Stimulated activated CD4-positive, alpha-beta T cell treated with anti-CD3 and anti-CD28 coated beads, Interleukin-4, amount 100 ng/mL, for 48 hours (primary cell): ENCODE measurements at places on chromosomes 7 and 10.

- no peak for DNase-seq
Measured at GRCh38 chr7:128148676-128149075, 92.4 kb upstream of the LEP start.

DNA sequence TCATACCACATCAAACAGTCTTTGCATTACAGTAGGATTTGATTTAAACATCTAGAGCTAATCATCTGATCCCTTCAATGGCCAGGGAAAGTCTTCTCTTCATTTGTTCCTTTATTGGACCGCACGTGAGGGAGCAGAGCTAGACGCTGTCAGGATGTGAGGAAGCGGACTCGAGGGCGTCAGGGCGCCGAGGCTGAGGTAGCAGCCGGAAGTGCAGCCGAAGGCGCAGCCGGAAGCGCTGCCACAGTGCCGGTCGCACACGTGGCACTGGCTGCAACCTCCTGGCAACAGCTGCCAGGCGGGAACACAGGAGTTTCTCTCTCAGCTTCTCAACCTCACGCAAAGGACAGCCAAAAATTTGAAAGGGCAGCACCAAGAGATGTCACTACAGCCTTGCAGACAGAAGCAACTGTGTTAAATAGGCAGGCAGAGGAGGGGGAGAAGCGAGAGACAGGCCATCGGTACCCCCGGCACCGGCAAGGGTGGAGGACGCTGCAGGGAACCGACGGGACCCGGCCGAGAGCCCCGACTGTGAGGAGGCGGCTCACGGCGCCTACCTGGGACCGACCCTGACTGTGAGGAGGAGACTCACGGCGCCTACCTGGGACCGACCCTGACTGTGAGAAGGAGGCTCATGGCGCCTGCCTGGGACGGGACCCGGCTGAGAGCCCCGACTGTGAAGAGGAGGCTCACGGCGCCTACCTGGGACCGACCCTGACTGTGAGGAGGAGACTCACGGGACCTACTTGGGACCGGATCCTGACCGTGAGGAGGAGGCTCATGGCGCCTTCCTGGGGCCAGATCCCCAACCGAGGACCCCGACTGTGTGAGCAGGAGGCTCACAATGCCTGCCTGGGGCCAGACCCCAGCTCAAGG lies 32.3 kb downstream of the VIPR2 start:
- no peak for DNase-seq

DNA sequence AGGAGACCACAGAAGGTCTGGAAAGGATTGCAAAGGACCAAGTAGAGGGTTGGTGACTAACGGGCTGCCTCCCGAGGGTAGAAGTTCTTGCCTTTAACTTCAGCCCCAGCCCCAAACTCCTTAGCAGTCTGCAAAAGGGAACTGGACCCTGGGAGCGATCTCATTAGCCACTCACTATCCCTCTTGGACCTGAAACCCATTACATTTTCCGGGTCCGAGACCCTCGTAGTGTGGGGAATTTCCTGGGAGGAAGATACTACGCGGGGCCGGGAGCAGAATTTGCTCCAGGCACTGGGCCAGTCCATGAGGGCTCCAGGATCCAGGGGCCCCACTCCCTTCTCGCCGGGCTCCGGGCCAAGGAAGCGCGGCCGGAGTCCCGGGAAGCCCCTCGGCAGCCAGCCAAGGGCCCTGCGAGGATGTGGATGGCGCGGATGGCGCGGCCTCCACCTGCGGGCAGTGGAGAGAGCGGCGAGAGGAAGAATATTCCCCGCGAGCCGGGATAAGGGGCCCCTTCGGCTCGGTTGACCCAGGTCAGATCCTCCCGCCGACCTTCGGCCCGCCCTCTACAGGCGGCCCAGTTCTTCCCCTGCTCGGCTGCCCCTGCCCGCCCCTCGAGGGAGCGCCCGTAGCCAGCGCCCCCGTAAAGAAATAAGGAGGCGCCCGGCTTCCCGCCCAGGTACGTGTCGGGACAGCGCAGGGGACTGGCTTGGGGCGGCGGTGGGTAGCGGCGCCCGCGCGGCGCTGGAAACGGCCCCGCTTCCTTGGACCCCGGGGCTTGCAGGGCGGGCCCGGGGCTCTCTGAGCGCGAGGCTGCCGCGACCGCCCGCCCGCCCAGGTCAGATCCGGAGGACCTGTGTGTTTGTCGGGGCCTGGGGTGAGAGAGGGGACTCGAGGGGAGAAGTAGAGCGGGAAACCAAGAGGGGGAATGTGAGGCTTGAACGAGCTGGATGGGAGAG lies at the start of gene MYO3A:
TSS of gene MYO3A (plus strand) at position 577 of the 956 bp plus-strand sequence. CDS start 17,882 bp downstream, outside the sequence.
- no peak for DNase-seq

DNA sequence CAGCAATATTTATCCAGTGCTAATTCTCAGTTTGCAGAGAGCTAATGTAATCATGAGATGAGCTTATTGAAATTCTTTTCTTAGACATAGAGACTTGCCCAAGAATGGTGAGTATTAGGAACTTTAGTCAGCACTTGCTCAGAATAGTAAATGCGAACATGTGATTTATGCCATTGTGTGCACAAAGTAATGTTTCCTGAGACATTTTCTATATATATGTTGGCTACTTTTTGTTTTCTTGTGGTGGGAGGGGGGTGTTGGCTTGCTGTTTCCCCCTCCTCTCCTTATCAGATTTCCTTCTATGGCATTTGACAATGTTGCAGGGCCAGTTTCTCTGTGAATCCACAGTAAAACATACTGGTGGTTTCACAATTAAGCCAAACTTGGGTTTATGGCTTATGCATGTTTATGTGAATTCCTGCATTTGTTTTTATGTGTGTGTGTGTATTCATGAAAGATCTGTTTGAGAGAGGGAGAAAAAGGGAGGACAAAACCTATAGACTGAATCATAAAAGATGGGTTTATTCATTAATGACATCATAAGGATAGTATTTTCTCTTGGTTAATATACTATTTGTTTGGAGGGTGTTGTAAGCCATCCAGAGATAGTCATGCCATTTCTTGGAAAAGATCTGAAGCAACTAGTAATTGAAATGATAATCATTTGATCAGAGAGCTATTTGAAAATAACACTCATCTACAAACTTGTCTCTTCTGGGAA lies 36.3 kb downstream of the ARID5B start:
- DNase-seq: no peak
